ENCODE measurements at places on chromosomes 1 and 21. TPM values are rescaled to one million over a fixed set of nuclear protein-coding genes. Genes with fewer than 3 reads are reported as not detected.

Gene LRRC3
- total RNA-seq: 0.50 TPM

Gene TFF3
- not detected for total RNA-seq

Gene SEC16B
- 0.19 TPM for total RNA-seq

Gene ELAVL4
- not detected for total RNA-seq

Gene OR2T29
- total RNA-seq: not detected

Gene DNAJC28
- total RNA-seq: 1.6 TPM

Gene S100B
- total RNA-seq: not detected

Gene KIAA0040
- not detected for total RNA-seq

Gene TMEM39B
- total RNA-seq: 3.0 TPM

Gene NUAK2
- total RNA-seq: 18.4 TPM

Gene ROR1
- total RNA-seq: 7.0 TPM

Gene MIXL1
- not detected for total RNA-seq

Gene OLFML3
- 31.2 TPM for total RNA-seq

Gene ST3GAL3
- total RNA-seq: 8.9 TPM

- peak; percentile 79 for DNase-seq
Measured at GRCh38 chr21:42474043-42474831, 21.8 kb downstream of the RSPH1 start.

DNA sequence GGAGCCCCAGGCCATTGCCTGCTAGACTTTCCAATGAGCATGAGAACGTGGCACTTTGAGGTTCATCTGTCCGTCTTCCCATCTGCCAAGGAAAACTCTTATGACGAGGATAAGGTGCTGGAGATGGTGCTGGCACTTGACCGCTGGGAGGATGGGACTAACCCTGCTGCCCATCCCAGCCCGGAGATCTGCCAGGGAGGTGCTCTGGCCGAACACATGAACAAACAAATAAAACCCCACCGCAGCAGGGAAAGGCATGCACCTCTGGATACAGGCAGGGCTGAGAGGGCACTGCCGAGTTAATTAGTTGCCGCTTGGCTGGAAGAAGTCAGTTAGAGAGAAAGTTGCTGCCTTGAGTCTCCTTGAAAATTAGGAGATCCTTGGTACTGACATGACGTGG lies 308.4 kb downstream of the AJAP1 start:
- DNase-seq: no peak

- DNase-seq: peak; percentile 82
Measured at GRCh38 chr21:38159355-38159754, 97.4 kb upstream of the KCNJ15 start.

GRCh38 chr1:242454262-242455051 lies 70.0 kb downstream of the PLD5 start:
- DNase-seq: peak; percentile 40

DNA sequence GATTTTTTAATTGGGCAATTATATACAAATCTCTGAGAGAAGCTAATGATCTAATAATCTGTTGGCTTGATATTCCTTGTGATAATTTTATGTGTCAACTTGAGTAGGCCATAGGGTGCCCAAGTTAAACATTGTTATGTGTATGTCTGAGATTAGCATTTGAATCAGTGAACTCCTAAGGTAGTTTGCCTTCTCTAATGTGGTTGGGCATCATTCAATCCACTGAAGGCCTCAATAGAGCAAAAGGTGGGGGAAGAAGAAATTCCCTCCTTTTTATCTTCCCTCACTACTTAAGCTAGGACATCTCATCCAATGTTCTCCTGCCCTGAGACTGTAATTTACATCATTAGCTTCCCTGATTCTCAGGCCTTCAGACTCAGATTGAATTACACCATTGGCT lies 394.5 kb downstream of the LMO4 start:
- no peak for DNase-seq

- DNase-seq: peak; percentile 37
Measured at GRCh38 chr1:151612501-151613281, 841 bp downstream of the SNX27 start.

GRCh38 chr1:44919400-44919799 lies 67.0 kb downstream of the EIF2B3 start:
- DNase-seq: peak; percentile 15

DNA sequence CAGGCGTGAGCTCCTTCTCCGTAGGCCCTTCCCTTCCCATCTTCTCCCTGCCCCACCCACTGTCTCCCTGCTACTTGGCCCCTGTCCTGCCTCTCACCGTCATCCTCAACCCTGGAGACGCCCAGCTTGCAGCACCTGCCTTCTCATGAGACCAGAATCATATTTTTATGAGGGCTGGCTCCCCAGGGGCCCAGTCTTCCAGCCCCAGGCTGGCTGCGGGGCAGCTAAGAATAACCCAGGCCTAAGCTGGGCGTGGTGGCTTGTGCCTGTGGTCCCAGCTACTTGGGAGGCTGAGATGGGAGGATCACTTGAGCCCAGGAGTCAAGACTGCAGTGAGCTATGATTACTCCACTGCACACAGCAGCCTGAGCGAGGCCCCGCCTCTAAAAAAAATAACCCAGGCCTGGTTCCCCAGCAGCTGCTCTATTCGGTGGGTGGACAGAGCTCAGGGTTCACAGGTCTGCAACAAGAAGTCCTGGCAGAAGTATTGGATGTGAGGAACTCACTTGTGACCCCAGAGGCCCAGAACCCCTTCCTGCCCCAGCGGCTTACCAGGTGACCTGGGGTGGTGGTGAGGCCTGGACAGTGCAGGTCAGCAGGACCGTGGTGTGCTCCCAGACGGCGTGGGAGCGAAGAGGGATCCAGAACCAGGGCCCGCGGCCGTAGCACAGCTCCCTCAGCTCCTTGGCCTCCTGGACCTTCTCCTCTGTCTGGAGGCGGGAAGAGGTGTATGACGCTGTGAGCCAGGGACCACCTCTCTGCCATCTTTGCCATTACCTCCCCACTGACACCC lies 6.4 kb downstream of the MYOM3 start:
- peak; percentile 26 for DNase-seq

DNA sequence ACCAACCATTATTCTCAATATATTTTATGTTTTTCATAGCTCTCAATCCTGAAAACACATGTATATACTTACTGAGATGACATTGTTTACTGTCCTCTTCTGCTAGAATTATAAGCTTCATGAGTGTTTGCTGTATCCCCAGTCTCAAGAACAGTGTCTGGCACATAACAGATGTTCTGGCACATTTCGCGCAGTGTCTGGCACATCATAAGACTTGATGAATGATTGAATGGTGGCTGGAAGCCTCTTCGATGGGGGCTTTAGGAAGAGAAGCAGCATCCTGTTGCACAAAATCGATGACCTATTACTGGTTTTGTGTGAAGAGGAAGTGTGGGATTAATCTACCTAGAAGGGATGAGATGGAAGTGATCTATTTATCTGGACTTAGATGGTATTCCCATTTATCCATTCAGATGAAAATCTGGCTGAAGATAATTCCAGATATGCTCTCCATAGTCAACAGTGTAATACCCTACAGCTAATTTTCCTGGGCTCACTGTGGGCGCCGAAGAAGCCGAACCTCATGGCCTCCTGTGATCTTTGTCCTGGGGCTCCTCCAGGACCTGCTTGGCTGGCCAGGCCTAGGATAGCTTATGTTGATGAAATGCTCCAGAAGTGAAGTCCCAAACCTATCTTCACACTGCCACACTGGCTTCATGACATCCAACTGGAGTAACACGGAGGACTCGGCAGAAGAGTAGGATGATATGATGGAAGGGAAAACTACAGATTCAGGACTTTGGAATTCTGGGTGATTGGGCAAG lies 26.5 kb downstream of the CD34 start:
- no peak for DNase-seq

GRCh38 chr1:29197590-29197924 lies 15.9 kb upstream of the SRSF4 start:
- peak; percentile 25 for DNase-seq

DNA sequence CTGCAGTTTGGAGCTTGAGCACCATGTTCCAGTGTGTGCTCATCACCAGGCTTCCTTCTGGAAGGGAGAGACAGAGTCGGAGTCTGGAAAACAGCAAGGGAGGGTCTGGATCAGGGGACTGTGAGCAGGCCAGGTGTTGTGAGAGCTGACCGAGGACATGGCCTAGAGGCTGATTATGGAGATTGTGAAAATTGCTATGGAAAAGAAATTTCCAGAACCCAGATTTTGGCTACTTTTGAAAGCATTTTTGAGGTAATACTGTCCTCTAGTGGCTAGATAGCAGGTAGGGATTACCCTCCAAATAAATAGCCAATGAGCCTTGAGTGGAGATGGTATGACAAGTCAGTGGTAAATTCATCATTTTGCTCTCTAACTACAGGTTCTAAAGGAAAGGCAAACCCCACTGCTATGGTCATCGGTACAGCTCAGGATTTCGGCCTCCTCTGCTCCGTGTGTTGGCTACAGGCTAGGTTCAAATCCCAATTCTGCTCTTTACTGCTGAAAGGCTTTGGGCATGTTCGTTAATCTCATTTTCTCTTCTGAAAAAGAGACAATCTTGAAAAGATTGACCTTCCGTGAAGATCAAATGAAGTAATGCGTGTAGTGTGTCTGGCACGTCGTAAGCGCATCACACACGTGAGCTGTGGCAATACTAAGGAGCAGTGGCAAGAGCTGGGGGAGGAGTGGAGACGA lies 1.0 kb upstream of the HAO2 start:
- peak; percentile 49 for DNase-seq

DNA sequence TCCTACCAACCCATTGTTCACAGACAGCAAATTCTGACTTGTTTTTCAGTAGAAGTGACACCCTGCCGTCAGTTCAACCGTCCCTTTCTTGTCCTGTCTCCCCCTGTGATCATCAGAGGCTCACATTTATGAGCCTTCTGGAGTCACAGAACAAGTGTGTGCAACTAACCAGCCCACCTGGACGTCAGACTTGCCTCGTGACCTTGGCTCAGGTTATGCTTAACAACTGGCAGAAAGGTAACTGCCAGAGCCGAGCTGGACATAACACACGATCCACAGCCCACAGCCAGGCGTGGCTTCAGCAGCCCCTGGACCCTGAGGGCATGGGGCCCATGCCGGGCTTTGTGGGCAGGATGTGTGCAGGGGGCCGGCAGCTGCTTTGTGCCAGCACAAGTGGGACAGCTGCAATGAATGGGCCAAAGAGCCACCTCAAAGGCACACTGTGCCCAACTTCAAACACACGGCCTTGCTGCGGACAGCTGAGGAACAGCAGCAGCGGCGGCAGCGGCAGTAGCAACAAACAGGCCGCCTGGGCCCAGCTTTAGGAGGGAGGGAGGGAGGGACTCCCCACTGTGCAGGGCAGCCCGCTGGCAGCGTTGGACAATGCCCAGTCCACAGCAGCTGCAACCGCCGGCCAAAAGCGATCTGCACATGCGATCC lies 103.9 kb downstream of the ZBTB18 start:
- DNase-seq: peak; percentile 38

DNA sequence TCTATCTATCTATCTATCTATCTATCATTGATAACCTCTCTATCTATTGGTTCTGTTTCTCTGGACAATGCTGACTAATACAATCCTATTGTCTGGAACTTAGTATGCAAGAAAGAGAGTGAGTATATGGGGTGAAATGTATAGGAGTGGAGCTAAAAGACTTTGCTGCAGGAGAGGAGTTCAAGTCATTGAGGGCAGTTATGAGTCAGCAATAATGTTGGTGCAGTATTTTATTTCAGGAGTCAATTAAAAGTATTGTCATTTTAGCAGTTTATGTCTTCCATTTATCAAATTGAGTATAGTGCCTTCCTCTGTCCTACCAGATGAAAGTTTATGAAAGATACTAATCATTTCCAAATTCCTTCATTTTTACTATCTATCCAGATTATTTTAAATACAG lies 55.8 kb downstream of the MAP3K7CL start:
- no peak for DNase-seq

- no peak for DNase-seq
Measured at GRCh38 chr1:5571861-5572401, 420.3 kb downstream of the NPHP4 start.

GRCh38 chr1:110086961-110087360 lies 16.5 kb upstream of the ALX3 start:
- no peak for DNase-seq

- DNase-seq: no peak
Measured at GRCh38 chr1:180173952-180174351, 19.3 kb downstream of the QSOX1 start.

DNA sequence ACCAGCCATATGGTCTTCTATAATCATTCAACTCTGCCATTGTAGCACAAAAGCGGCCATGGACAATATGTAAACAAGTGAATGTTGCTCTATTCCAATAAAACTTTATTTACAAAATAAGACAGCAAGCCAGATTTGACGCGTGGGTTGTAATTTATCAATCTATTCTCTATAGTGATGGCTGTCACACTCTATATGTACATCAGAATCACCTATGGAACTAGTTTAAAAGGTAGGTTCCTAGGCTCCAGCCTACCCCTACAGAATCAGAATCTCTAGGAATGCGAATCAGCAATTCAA lies 7.7 kb downstream of the BCL2L15 start:
- DNase-seq: no peak

DNA sequence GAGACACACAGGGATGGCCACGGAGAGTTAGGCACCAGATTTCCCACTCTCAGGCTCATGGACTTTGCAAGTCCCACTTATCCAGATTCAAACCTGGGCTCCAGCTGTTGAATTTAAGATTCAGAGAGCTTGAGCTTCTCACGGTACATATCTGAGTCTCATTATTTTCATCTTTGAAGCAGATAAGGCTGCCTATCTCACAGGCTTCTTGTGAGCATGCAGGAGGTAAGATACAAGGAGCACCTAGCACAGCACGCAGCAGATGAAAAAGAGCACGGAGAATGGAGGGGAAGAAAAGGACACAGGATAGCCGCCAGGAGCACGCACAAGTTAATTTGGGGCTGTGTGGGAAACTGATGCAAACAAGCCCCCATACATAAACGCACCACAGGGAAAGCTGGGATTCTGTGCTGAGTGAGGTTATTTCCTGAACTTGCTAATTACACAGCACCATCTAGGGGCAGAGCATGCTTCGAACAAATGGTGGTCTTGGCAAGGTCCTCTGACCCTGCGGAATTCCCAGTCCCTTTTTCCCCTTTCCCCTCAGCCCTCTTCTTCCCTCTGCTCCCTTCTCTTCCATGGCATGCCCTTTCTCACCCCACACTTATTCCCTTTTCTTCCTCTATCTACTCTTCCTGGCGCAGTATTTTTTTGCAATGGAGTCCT lies 134.7 kb upstream of the VANGL1 start:
- peak; percentile 50 for DNase-seq

- DNase-seq: no peak
Measured at GRCh38 chr1:37656026-37656425, 21.3 kb upstream of the RSPO1 start.

DNA sequence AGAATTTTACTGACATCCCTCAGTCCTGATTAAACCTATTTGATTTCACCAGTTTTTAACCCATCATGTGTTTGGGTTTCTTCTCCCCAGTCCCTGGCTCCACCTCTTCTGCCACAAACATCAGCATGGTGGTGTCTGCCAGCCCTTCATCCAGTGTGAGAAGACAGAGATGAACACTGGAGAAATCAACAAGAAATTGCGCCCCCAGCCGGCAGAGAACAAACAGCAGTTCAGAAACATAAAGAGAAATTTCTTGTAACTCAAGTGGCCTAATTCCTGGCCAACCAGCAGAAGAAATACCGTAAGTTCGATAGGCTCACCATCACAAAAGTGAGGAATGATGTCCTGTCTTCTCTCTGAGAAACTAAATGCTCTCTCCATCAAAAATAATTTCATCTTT lies 18.3 kb downstream of the S100A11 start:
- DNase-seq: no peak

DNA sequence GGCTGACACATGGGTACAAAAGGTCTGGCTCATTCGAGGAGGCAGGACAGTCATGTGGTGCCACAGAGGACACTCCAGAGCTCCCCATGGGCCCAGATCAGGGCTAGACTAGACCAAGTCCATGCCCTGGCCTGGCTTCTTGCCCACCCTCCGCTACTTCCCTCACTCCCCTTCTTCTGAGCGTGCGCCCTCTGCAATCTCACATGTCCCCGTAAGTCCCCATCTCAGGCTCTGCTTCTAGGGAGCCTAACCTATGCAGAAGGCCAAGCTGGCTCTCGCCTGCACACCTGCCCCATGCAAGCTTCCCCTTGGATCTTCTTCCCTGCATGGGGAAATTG lies 553.6 kb downstream of the PTPRU start:
- DNase-seq: no peak
